WERI-Rb-1 (cell line): ENCODE measurements at places on chromosomes 11 and 22.
A peak's percentile ranks its signal among the peaks of the same experiment; 100 is the strongest.

DNA sequence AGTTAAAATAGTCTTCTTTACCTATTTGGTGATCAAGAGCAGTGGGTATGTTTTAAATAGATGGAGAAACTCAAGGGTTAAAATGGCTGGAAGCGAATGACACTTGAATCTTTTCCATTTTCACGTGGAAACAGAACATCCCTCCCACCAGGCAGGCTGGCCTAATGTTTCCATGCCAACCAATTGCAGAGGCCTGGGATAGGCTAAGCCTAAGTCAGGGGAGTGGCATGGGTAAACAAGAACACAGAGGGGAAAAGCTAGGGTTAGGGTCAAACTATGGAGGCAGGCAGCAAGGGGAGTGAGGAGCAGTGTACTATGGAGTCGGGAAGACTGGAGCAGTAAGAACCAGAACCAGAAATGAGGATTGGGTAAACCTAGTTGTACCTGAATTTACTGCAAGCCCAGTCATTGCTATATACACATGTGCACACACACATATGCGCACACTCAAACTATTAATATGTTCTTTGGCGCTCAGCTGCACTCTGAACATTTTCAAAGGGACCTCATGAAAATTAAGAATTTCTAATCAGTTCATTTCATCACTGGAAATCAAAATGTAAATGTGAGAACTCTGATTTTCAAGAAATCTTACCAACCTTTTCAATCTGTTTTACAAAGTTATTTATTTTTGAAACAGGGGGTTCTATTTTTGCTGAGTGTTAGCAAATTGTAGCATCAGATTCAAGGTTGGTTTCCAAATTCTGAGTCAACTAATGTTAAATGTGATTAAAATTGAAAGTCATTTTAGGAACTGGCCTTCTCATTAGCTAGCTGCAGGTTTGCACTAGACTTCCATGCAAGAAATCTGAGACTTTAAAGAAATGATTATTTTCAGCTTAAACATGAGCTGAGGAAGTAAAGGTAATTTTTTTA, 327.0 kb upstream of the CCDC90B start:
- DNase-seq: no peak

GRCh38 chr11:1224111-1224490, 1.2 kb downstream of the MUC5B start:
- no peak for DNase-seq

DNA sequence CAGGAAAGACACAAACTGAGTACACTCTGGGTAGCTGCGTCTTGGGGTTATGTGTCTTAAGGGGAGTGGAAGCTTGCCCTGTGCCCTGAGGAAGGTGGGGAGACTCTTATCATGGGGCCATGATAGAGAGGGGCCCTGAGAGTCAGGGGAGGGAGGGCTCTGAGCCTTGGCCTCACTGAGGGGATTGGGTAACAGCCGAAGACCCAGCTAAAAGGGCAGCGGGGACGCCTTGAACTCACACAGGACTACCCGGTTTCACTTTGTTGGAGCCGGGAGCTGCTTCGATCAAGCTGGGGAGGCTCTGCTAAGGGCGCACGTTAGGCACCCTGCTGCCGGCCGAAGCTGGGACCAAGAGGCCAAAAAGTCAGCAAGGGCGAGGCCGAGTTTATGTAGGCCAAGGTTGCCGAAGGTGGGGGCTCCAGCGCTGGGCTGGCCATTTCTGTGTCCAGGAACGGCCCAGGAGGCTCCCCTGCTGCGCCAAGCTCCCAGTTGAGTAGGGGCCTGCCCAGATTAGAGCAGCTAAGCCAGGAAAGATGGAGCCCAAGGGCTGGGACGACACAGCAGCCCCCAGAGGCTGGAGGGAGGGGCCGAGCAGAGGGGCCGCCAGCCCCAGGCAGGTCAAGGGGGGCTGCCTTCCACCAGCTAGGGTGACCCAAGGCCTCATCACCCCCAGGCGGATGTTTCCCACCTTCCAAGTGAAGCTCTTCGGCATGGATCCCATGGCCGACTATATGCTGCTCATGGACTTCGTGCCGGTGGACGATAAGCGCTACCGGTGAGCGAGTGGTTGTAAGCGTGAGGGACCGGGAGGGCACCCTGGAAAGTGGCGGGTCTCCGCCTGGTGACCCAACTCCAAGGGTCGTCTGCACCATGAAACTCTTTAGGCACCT, 2.2 kb downstream of the TBX1 start:
- no peak for DNase-seq

DNA sequence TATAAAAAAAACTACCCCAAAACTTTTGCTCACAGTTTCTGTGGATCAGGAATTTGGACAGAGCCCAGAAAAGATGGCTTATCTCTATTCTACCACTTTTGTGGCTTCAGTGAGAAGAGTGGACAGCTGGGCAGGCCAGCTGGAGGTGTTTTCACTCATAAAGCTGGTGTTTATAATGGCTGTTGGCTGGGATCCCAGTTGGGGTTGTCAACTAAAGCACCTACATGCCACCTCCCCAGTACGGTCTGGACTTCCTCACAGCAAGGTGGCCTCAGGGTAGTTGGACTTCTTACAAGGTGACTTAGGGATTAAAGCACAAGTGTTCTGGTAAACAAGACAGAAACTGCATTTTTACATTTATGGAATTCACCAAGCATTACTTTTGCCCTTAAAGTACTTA, 171.0 kb downstream of the NELL1 start:
- DNase-seq: peak; percentile 40

DNA sequence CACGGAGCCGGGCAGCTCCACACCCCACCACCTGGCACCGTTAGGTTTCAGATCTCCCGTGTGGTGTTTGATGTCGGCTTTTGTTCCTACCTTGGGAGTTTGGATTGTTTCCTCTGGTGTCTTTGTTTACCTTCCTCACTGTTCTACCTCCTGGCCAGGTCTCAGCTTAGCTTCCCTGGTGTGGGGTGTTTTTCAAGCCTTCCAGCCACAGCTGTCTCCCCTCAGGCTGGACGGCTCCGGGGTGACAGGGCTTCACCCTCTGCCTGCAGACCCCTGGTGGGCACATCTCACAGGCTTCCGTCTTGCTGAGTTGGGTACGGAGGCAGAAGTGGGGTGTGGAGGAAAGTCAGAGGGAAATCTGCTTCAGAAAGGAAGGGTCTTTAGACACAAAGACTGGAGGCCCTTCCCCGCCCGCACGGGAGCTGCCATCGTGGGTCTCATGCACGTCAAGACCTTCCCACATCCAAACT, 59.6 kb upstream of the EMID1 start:
- DNase-seq: no peak
